ENCODE measurements at places on chromosomes 12 and 14.

GRCh38 chr14:97329701-97330100 lies 532.5 kb downstream of the VRK1 start:
- DNase-seq, result no peak

DNA sequence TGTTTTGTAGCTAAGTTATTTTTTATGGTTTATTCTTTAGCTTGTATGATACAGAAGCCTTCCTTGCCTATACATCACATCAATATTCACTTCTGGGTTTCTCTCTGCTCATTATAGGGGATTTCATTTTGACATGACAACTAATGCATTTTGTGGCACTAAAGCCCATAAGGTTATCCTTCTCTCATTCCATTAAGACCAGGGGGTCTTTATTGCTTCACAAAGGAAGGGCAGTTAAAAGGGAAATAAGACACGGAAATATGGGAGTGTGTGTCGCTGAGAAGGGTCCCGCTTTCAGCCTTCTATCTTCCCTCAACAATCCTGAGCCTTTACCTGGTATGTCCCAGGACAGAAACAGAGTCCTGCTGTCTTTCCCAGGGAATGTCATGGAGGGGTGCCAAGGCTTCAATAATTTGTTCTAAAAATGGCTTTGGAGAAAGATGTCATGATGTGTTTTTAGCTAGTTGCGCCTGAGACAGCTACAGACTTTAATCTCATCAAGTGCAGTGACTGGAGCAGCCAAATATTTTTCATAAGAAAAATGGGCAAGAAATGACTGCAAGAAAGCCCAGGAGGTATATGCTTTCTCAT lies 1145.4 kb upstream of the TMEM132C start:
- DNase-seq, result no peak

DNA sequence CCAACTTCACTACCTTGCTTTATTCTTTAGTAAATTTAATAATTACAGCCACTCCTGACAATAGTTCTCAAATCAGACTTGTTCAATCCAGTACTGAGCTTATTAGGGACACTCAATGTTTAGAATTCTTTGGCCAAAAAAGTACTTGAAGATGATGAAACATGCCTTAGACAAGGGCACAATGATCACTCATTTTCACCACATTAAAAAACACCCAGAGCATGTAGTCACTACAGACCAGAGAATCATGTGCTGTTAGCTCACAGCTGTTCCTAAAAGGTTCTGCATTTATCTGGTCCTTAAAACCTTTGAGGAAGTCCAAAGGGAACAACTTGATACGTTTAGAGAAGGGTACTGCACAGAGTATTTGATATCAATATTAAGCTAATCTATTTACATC lies 98.7 kb downstream of the INSM2 start:
- DNase-seq, result no peak

GRCh38 chr12:92130999-92131398 lies 14.6 kb downstream of the BTG1 start:
- no peak for DNase-seq

- DNase-seq, result no peak
Observed at GRCh38 chr12:1692895-1693610, 2.2 kb downstream of the ADIPOR2 start.

DNA sequence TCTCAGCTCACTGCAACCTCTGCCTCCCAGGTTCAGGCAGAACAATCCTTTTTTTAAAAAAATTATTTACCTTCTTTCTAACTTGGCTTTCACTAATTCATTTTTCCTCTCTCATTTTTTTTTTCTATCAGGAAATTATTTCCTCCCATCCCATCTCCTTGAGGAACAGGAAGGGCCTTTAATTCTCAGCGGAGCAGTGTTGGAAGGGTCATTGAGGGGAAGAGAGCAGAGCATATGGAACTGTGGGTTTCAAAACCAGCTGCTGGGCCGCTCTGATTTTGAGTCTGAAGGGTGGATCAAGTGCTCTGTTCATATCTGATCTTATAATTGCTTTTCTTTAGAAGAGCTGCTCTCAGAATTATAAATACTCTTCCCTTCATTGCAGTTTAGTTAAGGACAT lies 29.0 kb downstream of the NUBPL start:
- no peak for DNase-seq

DNA sequence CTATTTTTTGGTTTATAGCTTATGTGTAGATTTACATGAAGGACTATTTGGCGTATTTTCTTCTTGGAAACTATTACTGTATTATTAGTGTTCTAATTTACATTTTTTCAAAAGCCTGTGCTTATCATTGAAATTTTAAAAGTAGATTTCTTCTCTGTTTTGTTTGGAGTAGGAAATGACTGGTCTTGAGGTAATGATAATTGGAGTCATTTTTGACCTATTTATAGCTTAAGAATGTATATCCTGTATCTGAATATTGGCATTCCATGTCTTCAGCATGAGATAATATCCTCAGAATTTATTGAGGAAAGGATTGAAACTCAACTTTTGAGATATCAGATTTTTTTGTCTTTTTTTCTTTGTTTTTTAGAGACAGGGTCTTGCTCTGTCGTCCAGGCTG lies 193.4 kb downstream of the ERC1 start:
- no peak for DNase-seq

- DNase-seq, result no peak
Observed at GRCh38 chr12:120115692-120116440, 687 bp downstream of the RAB35 start.

GRCh38 chr12:47767216-47767724 lies 5.8 kb upstream of the SLC48A1 start:
- DNase-seq, result peak; percentile 78

GRCh38 chr12:15996254-15996653 lies 85.1 kb downstream of the DERA start:
- no peak for DNase-seq

- DNase-seq, result no peak
Observed at GRCh38 chr12:67910360-67911274, 78.6 kb upstream of the IFNG-AS1 start.

DNA sequence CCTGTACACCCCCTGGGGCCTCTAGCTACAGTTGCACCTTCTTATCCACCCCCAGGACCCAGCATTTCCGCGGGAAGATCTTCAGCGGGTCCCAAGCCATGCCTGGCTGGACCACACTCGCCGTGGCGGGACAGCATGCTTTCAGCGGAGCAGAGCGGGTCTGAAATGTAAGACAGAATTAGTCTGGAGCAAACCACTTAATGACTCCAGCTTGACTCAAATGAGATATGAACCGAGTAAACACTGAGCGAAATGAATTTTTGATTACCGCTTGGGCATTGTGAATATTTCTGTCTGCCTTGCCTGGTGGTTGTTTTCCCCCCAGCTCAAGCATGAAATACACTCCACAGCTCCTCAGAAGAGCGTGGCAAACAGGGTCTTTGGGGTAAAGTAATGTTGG lies 60.8 kb downstream of the SLC24A4 start:
- DNase-seq, result no peak

All from activated naive CD8-positive, alpha-beta T cell treated with anti-CD3 and anti-CD28 coated beads, Interleukin-2, amount 10 ng/mL, durations not matched to agents 7 days and 5 days (primary cell).